ENCODE measurements at places on chromosomes 3 and 15.

DNA sequence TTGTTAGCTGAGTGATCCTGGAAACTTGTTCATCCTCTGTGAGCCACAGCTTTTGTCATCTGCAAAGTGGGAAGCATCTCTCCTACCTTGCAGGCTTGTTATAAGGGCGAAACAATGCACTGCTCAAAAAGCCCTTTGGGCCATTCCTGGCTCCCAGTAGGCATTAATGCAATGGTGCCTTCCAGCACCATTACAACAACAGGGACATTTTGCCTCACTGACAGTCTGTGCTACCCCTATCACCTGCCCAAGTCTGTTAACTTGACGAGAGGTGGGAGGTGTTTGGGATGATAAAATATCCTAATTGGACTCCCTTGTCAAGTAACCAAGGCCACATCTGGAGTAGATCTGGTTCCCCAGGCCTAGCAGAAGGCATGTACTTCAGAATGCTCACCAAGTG, 44.2 kb downstream of the ZDHHC3 start:
- no peak for DNase-seq

DNA sequence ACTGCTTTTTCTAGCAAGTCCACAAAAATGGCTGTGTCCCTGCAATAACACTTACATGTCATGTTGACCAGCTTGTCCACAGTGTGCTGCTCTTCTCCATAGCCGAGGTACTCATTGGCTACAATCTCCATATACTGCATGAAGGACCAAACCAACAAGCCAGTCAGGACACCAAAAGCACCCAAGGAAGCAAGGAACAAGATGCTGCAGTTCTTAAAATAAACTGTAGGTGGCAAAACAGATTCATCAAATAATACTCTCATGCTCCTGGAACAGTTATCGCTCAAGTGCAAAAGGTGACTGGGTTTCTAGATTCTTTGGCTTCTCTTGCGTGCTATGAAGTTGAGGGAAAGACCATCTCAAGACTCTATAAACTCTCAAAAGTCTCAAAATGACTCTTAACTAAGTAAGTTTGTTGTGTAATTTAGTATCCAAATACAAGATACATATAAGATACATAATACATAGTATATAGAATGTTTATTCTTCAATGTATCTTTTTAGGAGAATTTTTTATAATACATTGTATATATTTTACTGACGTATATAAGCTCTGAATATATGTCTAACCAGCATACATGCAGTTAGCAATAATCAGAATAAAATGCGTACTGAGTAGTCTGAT, 57.0 kb downstream of the NEK10 start:
- no peak for DNase-seq

GRCh38 chr3:120559242-120560061, 36.7 kb upstream of the NDUFB4 start:
- no peak for DNase-seq

- no peak for DNase-seq
Measured at GRCh38 chr3:161314836-161315395, 56.4 kb downstream of the SPTSSB start.

DNA sequence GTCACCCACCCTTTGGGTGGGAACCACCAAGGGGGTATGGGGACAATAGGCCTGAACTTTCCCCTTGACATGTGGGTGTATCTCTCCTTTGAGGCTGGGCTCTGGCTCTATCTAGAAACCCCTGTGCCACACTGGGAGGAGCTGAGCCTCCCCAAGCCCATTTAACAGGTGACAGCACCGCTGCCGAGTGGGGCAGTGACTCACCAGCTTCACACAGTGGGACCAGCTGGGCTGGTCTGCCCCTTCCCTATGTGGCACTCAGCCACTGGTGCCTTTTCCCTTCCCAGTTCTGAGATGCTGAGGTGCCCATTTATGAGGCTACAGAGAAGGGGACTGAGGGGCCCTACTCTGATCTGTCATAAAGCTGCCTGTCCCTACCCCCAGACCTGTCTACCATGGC, 5.1 kb downstream of the PSTPIP1 start:
- no peak for DNase-seq

- no peak for DNase-seq
Measured at GRCh38 chr3:29759411-29760225, 478.7 kb downstream of the RBMS3 start.

DNA sequence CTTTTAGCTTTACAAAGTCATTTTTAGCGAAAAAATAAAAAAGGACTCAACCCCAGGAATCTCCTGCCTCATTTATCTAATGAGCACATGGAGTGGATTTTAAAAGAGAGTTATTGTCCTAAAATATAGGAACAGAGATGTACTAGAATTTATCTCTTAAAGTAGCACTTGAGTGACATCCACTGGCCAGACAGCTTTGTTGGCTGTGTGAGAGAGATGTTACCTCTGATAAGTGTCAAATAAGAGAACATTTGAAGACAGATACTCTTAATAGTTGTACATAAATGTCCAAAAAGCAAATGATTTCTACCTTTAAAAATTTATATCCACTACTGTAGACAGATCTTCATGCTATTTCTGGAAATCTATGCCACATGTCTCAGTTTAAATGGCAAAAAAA, 12.3 kb upstream of the MFSD1 start:
- no peak for DNase-seq

GRCh38 chr3:58874795-58875194, 175.0 kb downstream of the CFAP20DC start:
- no peak for DNase-seq

DNA sequence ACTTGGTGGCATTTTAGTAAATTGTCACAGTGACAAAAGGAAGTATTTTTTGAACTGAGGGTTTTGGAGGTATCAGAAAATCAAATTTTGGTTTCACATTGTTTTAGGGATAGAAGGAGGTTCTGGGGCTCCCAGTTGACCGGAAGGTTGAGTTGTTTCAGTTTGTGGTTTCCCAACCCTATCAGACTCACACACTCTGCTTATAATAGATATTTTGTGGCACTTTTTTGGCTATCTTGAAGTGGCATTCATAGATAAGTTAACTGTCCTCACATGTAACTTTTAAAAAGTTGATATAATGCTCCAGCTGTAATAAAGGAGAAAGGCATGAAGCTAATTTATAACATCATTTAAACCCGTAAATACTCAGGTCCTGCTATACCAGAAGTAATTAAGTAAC, 12.8 kb downstream of the ARMC8 start:
- no peak for DNase-seq

DNA sequence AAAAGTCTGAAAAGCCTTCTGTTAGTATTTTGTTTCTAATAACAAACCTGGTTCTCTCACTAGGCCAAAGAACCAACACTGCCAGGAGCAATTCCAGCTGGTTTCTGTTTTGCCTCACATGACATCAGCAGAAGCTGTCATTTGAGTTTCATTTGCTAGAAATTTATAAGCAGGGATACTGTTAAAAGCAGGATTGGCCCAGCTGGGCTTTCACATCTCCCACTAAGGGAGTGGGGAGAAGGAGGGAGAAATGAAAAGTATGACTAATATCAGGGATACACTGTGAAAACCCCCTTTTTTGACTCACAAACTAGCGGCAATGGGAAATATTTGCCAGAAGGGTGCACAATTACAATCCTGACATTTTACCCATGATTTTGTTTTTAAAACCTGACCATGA, 5.3 kb downstream of the CCDC80 start:
- DNase-seq: no peak

GRCh38 chr3:51340013-51340829, 44.9 kb upstream of the MANF start:
- DNase-seq: no peak

DNA sequence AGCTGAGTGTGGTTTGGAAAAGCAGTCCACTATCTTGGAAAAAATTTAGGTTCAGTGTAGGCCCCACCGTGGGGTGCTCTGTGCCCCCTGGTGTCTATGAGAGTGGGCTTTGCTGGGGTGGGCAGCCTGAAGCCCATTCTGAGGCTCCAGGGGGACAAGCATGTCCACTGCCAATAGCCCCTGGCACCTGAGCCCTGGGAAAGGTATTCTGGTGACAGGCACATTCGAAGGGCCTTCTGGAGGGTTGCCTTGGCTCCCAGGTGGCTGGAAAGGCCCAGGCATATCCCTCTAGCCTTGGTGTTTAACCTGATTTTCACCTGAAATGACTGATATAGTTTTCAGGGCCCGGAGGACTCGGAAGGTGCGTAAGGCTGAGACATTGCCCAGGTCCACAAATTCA, 36.1 kb downstream of the SCN5A start:
- no peak for DNase-seq

DNA sequence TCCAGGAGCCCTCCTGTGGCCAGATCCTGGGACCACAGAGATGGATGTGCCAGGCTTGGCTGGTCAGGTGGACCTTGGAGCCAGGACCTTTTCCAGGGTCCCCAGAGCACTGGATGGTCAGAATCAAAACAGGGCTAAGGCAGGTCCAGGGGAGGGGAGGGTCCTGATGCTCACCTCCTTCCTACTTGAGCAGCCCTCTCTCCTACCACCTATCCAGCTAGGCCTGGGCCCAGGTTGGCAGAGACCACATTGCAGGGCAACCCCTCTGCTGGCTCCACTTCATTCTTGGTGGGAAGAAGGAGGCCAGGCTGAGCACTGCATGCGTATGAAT, 28.5 kb upstream of the SFMBT1 start:
- DNase-seq: no peak

- DNase-seq: no peak
Measured at GRCh38 chr15:50046159-50046558, 72.9 kb downstream of the ATP8B4 start.

- DNase-seq: no peak
Measured at GRCh38 chr3:33159234-33159633, 45.4 kb downstream of the CRTAP start.

GRCh38 chr3:194386066-194386465, 13.0 kb downstream of the GP5 start:
- no peak for DNase-seq

GRCh38 chr3:189340680-189341460, 169.1 kb downstream of the TPRG1 start:
- no peak for DNase-seq

DNA sequence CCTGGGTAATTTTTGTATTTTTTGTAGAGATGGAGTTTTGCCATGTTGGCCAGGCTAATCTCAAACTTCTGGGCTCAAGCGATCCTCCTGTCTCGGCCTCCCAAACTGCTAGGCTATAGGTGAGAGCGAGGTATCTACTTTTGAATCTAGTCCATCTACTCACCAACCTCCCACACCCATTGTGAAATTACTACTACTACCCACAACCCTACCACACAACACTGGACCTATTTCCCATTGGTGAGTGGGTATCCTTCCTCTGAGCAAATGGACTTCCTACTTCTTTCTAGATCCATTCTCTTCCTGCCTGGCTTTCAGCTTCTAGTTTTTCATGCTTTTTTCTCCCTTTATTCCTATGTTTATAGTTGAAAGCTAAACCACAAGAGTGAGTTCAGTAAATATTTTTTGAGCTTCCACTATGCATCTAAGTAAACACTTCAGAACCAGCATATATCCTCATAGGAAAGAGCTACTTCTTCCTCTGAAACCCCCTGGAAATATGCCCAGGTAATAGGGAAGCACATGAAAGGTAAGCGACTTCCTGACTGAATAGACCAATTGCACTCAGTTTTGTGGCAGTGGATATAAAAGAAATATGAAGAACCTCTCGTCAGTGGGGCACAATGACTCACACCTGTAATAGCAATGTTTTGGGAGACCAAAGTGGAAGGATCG, 39.1 kb downstream of the MYO1E start:
- DNase-seq: no peak

DNA sequence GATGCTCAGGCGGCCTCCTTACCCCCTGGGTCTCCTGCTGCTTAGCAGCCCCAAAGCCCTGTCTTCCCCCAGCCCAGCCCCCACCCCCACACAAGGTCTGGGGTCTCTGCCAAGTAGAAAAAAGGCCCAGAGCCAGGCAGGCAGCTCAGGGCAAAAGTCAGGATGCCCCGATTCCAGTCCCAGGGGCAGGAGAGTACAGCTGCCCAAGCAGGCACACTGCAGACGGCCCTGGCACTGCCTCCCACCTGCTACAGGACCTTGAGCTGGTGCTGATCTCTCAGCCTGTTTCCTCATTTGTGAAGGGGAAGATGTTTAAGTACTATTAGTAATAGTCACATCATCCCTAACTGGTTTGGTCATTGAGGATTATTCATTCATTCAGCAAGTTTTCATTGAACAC, 12.6 kb downstream of the TMEM43 start:
- no peak for DNase-seq

GRCh38 chr15:33729653-33730052, 238.6 kb upstream of the CHRM5 start:
- DNase-seq: no peak

- DNase-seq: no peak
Measured at GRCh38 chr3:175932586-175932985, 1073.5 kb downstream of the NAALADL2 start.

DNA sequence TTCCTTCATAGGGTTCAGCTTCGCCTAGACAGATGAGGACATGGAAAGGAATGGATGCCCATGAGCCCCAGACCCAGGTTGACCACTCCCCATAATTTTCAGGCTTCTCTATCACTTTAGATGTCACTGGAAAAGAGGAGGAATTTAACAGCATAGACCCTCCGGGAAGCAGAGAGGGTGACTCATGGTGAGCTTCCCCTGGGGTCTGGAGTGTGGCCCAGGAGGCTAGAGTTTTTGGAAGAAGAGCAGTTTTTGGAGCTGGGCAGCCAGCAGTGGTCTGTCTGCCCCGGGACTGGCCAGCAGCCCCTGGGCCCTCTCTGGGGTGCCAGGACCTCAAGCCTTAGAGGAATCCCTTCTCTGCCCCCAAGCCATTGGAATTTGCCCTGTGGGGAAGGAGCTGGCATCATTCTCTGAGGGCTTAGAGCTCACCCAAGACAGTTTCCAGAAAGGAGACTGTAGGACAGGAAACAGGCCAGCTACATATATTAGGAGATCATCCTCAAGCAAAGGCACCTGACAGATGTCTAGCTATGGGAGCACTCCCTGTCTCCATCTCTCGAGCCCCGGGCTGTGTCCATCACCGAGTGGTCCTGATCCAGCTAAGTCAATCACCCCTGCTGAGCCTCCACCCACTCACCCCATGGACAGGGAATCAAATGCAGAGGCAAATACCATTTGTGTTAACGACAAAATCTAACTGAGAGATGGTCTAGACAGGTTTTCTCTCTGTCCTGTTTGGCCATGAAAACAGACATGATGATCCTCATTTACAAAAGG, 67.3 kb downstream of the MEGF11 start:
- DNase-seq: no peak

GRCh38 chr3:155218462-155218861, 75.0 kb downstream of the STRIT1 start:
- no peak for DNase-seq

DNA sequence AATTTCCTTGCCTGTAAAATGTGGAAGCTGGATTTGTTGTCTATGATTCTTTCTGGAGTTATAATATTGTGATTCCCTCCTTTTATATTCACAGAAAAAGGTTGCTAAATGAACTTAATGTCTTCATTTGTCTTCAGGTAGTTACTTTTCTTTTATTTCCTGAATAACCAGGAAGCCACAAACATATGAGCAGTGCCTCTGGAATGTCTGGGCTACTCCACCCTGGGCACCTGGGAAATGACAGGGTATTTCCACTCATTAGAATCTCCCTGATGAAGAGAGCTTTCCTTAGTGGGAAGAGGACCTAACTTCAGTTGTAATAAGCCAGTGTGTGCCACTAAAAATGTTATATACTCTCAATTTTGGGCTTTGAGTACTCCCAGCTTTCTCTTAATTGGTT, 3.8 kb upstream of the SLMAP start:
- no peak for DNase-seq

GRCh38 chr3:40979962-40980361, 219.3 kb upstream of the CTNNB1 start:
- no peak for DNase-seq
